ENCODE measurements at places on chromosomes 6 and 20.

DNA sequence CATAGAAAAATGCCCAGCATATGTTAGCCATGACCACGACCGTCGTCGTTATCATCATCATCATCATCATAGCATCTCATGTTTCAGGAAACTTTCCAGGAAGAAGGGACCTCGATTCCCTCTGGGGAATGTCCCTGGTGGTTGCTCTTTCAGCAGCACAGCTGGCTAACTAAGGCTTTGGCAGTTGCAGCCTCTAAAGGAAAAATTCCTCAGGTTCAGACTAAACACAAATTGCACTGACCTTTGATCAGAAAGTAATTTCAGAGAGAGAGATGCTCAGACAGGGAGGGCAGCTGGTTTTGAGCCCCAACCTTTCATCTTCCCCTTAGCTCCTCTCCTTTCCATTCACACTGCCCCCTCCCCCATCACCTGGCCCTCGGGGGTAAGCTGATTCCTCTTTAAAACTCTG lies 5.6 kb upstream of the CFB start:
- peak; percentile 67 for DNase-seq

DNA sequence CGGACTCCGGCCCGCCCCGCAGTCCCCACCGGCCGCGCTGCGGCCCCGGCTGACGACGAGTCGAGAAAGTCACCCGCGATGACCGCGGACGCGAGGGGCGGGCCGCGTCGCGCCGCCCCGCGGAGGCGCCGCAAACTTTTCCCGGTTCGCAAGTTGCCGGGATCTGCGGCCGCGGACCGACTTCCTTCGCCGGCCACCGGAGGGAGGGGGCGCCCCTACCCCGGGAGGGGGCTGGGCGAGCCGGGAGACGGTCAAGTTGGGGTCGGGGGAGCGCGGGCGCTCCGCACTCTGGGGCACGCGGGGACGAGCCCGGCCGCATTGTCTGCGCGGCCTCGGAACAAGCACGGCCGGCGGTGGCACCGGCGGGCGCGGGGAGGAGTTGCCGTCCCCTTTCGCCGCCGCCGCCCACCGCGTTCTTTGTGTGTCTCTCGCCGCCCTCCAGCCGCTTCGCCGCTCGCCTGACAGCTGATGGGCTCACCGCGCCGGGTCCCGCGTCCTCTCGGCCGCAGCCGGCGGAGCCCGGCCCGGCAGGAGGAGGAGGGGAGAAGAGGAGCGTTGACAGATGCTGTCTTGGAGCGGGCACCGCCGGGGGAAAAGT lies 131.6 kb downstream of the OGFRL1 start:
- DNase-seq, result peak; percentile 56

GRCh38 chr20:13024596-13024995 lies 15.8 kb downstream of the SPTLC3 start:
- no peak for DNase-seq

- DNase-seq, result peak; percentile 24
These were observed 576.8 kb downstream of the QKI start for GRCh38 chr6:163991321-163991720.

DNA sequence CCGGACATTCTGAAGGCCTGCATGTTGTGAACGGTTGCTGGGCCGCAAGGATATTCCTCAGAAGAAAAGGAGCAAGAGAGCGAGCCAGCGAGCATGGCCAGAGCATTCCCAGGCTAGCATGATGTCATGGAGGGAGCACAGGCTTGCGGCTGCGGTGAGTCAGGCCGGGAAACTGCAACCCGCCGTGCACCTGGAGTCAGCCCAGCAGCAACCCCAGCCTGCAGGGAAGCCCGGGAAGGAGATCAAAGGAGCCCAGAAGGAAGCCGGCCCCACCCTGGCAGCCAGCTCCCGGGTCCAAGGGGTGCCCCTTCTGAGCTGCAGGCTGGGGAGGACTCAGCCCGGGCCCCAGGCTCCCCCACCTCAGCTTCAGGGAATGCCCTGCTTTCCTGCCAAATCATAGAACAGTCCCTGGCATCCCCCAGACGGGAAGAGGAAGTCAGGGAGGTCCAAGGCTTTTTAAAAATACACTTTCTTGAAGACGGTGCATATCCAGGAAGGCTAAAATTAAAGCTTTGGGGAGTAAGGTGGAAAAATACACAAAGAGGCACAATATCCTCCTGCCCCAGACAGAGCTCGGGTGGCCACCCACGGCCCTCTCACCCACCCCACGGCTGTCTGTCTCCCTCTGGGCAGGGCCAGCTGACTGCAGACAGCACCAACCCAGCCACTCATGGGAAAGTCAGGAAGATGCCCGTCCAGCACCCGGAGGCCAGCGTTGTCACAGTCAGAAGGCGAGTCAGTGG lies 53.7 kb downstream of the BMP7 start:
- peak; percentile 92 for DNase-seq

GRCh38 chr6:113500221-113500620 lies 356.9 kb upstream of the MARCKS start:
- DNase-seq, result peak; percentile 58

DNA sequence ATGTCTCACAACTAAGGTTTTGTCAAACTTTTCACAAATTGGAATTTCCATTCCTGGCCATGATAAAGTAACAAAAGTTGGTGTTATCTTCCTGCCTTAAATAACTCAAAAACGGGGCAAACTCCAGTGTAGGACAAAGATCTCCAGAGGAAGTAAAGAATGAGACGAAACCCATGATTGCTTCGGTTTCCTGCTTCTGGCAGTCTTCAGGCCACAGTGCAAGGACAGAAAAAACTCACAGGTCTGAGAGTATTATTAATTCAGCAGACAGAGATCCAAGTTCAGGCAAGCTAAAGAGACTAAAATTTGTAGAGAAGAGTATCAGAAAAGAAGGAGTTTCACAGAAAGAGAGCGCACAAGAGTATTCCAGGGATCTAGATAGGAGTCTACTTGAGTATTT lies 64.8 kb upstream of the RCAN2 start:
- no peak for DNase-seq
